ENCODE measurements at places on chromosomes 1 and 21.

DNA sequence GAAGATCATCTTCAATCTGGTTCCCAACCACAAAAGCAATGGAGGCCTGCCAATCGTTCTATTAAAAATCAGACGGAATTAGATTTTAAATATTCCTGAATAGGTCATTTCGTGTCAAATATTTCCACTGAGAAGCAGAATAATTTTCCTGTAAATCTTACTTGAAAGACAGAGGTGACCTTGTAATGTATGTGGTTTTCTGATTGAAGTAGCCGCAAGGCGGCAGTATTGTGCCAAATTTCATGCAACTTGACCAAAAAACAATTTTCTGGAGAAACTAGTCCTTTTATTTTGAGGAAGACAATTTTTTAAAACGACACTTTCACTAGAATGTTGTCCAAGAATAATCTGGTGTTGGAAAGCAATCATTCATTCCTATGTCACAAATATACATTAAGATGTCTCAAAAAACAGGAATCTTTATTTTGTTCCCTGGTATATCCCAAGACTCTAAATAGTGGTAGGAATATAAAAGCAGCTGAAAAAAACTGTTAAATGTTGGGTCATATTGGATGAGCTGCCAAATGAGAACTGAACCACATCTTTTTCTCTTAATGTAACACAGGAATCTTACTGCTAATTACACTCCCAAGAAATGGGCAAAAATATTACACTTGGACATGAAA is 33.6 kb downstream of the SPAG17 start:
- peak; percentile 35 for DNase-seq

DNA sequence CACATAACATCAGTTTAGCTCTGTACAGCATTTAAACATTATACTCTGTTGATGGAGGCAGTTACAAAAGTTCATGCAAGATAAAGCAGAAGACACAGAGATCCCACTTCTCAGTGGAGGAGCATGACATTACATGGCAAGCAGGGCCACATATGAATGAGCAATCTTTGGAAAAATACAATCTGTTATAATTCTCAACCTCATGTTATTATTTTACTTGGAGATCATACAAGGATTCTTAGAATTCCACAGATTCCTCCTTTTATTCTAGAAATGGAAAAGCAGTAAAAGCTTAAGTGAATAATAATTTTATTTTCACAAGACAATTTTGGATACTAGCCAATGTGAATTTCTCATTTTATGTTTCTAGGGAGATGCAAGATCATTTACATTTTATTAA is 66.6 kb downstream of the IFI44 start:
- no peak for DNase-seq

- DNase-seq = no peak
Measured at GRCh38 chr21:26126168-26126553, 44.4 kb downstream of the APP start.

DNA sequence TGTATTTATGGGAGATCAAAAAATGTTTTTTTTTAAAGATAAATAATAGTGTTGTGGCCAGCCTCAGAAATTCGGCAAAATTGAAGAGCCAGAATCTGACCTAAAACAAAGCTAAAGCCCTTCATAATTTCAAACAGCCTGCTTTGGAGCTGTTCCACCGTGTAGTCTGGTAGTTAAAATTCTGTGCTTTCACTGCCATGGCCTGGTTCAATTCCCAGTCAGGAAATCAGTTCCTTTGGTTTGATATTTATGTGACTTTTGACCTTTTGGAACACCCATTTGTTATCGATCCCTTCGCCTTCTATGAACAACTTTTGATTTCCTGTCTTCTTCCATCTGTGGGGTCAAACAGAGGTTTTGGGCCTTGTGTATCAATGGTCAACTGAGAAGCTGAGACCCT is 179.8 kb downstream of the HFM1 start:
- DNase-seq = no peak

- DNase-seq = no peak
Measured at GRCh38 chr1:243739335-243740003, 110.6 kb downstream of the AKT3 start.

DNA sequence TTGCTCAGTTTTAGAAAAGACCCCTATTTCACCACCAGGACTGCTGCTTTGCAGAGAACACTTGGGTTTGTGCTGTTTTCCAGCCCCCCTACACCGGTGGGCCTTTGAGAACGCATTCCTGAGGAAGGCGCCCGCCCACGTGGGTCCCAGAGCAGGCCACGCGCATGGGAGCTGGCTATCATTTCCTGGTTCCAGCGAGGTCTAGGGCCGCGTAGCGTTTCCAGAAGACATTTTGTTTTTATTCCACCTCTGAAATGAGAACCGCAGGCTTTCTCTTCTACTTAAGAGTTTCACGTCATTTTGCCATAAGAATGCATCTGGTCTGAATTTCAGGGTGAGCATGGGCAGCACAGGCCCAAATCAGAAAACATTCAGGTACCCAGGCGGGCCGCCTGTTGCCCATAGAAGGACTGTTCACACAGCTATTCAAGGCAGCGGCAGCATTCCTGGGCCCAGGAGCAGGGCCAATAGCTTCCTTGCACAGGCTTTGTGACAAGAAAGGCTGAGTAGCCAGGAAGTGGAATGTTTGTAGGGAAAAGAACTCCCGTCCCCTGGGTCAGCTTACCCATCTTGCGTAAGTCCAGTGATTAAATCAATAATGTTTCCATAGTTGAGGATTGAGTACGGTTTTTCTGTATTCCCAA is 1.4 kb upstream of the KLHL21 start:
- DNase-seq = peak; percentile 88

DNA sequence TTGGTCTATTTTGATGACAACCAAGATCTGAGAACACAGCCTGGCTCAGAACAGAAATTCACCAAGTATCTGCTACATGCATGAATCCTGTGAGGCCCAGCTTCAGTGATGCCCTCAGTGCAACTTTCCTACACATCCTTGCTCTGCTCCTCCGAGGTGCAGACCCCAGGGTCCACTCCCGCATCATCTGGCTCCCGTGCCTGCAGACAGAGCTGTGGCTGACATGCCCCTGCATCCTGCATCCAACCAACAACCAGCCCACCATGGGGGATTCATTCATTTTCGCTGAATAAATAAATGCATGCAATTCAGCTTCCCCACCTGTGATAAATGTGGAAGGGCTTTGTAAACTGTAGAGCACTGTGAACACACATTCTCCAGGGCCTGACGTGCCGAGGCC is 112.3 kb downstream of the GLIS1 start:
- DNase-seq = no peak

GRCh38 chr1:156247460-156248322 is at the start of gene PAQR6:
PAQR6 (minus strand) TSS chr1:156248056; CDS start chr1:156246731, 1,325 bp downstream.
- no peak for DNase-seq

DNA sequence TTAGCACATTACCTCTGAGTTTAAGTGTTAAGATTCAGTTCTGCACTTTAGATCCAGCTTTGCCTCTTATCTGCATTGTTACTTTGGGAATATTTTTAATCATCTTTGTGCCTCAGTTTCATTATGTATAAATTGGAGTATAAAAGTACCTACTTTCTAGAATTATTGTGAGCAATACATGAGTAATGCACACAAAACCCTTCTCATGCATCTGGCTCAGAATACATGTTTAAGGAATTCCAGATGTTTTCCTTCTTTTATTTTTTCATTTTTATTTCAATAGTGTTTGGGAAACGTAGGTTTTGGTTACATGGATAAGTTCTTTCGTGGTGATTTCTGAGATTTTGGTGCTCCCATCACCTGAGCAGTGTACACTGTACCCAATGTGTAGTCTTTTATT is 14.2 kb downstream of the C8A start:
- no peak for DNase-seq

DNA sequence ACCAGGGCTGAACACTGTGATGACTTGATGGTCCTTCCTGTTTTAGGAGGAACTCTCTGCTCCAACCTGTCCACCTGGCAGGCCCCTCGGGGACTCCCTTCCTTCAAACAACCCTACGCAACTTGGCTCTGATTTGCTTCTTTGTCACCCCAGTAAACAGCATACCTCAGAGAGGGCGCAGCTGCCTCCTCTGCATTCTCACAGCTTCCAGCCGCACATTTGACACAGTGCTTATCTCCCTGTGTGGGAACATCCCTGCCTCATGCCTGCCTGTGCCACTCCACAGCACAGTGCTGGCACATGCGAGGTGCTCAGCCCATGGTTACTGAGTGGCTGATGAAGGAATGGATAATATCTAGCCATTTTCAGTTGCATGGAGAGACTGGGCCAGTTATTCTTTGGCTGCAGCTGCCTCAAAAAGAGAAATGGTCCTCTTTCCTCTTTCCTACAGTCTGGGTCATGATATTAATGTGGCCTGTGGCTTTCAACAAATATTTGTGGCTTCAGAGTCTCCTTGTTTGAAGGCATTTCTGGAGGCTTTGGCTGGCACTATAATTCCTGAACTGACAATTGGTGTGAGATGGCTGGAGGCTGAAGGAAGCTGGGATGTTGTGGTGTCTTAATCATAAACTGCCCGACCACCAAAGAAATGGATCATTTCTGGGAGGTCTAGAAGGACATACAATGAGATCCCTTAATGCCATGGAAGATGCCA is 77.9 kb downstream of the TENT5C start:
- DNase-seq = no peak

DNA sequence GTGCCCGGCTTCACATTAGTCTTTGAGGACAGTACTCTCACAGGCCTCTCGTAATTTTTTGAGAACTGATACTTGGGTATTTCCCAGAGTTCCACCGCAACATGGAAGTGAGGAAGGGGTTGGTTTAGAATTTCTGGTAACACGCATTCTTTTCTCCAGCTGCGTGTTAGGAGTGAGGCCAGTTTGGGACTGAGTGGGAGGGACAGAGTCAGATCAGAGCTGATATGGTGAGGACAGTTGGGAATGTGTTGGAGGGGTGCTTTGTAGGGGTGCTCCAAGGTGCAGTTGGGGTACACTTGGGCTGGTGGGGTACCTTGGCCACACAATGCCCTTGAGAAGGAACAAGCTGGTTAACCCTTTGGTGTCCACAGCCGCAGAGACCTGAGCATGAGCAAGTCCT is 6.7 kb downstream of the FBXO6 start:
- no peak for DNase-seq

DNA sequence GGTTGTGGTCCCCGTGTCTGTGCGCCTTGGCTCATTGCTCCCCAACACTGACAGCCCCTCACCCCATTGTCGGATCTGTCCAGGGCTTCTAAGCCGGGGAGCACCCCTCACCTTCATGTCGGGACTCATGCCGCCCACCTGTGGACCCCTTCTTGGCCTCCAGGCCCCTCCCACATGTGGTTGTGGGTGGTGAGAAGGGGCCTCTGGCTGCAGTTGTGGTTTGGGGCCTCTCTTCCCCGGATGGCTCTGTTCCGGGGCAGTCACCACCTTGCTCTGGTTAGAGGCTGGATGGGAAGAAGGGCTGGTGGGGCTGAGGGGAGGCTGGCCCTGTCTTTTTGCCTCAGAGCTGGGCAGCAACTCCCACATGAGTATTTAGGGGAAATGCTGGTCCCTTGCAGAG is 158.6 kb upstream of the C1orf174 start:
- no peak for DNase-seq

DNA sequence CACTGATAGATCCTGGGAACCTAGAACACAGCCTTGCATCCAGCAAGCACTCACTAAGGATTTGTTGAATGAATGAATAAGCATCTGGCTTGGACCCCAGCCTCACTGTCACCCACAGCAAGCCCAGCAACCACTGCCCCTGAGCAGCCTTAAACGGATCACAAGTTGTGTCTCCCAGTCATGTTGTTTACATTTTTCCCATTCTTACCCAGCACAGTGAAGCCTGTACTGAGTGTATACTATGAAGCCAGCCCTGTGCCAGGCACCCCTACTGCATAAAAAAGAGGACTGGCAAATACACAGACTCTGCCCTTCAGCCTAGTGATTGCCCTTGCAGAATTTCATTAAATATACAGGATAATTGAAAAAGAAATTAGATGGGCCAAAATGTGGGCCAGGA is 30.2 kb downstream of the RRAGC start:
- no peak for DNase-seq

GRCh38 chr21:10425856-10426255 is 95.5 kb upstream of the TPTE start:
- DNase-seq = no peak

GRCh38 chr21:45365608-45366241 is 39.2 kb upstream of the COL18A1 start:
- peak; percentile 48 for DNase-seq

DNA sequence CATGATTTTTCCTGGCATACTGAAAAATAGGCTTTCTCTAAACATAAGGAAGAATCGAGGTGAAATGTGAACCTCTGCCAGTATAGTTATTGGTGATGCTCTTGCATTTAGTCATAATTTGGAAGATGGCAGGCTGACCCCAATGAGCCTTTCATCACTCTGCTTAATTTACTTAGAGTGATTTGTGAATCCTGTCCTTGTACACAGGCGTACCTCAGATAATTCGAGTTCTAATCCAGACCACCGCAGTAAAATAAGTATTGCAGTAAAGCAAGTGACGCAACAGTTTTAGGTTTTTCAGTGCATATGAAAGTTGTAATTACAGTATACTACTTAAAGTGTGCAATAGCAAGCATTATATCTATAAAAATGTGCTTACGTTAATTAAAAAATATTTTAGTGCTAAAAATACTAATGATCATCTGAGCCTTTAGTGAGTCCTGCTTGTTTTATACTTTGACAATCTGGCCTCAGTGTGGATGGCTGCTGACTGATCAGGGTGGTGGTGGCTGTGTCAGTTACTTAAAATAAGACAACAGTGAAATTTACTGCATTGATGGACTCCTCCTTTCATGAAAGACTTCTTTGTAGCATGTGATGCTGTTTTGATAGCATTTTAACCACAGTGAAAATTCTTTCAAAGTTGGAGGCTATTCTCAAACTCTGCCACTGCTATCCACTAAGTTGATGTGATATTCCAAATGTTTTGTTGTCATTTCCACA is 1.7 kb downstream of the PKNOX1 start:
- no peak for DNase-seq

DNA sequence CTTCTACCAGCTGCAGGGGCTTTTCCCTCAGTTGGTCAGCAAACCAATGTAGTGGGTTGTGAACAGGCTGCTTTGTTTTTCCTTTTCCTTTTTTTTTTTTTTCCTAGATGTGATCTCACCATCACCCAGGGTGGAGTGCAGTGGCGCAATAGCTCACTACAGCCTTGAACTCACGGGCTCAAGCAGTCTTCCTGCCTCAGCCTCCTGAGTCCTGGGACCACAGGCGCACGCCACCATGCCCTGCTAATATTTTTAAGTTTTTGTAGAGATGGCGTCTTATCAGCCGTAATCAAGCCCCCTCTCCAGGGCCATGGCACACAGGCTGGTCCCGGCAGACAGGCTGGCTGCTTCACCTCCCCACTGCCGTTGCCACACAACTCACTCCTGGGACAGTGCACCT is 3.4 kb upstream of the TRIM11 start:
- DNase-seq = no peak

DNA sequence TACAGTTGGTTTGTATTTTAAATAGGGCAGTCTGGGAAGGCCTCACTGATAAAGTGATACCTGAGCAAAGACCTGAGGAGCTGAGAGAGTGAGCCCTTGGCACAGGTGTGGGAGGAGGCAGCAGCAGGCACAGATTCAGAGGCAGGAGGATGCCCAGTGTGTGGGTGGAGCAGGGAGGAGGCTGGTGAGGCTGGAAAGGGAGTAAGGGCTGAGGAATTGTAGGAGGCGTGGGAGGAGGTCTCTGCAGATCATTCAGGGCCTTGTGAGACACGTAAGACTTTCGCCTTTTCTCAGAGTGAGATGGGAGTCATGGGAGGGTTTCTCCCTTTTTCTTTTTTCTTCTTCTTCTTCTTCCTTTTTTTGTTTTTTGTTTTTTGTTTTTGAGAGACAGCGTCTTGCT is 58.0 kb downstream of the RGL1 start:
- DNase-seq = no peak

- DNase-seq = no peak
Measured at GRCh38 chr1:231072502-231073094, 32.5 kb upstream of the FAM89A start.

- DNase-seq = no peak
Measured at GRCh38 chr1:183194527-183195141, 8.6 kb downstream of the LAMC2 start.

Measured in dermis microvascular lymphatic vessel endothelial cell (primary cell).